ENCODE measurements at places on chromosomes 5 and 9.
A peak's percentile ranks its signal among the peaks of the same experiment; 100 is the strongest.

DNA sequence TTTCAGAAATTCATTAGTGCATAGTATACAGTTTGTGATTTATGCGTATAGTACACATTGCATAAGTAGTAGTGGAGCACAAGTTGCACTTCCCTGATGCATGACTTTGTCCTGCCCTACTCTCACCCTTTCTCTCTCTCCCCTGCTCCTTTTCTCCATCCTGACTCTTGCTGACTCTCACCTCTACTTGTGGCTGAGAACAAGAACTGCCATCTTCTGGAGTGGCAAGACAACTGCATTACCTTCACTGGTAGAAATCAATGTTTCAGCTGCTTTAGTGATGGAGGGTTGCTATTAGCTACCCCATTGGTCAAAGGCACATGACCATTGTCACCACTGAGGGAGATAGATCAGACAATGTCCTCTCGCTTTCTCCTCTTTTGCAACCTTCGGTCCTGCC, 26.9 kb downstream of the SPEF2 start:
- peaks cover 2% of the 10 kb centered on the region for H3K4me1 ChIP-seq
- no peak for DNase-seq
- H3K27ac ChIP-seq, result no peak overlapping the region
- H3K4me3 ChIP-seq, result no peak overlapping the region

DNA sequence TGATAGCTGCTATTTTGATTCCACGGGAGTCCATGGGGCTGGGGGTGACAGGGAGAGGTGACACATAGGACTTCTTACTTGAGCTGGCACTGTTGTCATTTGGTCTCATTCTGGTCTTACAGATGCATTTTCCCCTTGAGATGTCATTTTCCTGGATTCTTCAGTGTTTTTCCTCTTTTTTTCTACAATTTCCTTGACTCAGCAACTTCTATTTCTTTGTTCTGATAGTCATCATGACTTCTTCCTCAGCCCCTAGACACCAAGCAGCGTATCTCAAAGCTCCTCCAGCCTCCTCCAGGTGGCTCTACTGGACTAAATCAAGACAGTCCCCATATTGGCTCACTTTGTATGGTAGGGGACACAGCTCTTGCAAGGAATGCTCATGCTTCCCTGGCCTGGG, 16.5 kb downstream of the LVRN start:
- H3K36me3 ChIP-seq, result peaks cover 1% of the 10 kb centered on the region
- no peak overlapping the region for H3K4me3 ChIP-seq
- no peak overlapping the region for H3K27ac ChIP-seq
- H3K27me3 ChIP-seq, result peaks cover 38% of the 10 kb centered on the region
- DNase-seq, result no peak

DNA sequence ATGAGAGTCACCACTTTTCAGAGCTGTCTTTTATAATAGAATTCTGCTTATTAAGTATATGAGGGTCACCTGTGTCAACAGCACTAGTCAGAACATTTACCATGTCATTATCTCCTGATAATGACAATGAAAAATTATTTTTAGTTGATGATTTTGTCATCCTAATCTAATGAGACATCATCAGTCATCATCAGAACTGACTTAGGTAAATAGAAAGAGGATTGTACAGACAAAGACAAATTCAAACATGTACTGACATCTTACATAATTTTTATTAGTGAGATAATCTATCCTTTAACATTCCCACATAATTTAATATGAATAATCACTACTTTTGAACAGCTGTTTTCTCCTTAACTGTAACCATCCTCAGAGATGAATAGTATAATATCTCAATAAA, 22.6 kb downstream of the CDH9 start:
- no peaks in the 10 kb centered on the region for H3K36me3 ChIP-seq
- no peaks in the 10 kb centered on the region for H3K4me1 ChIP-seq
- H3K4me3 ChIP-seq, result no peak overlapping the region
- H3K27ac ChIP-seq, result no peak overlapping the region
- no peaks in the 10 kb centered on the region for H3K27me3 ChIP-seq

- H3K4me3 ChIP-seq, result no peak overlapping the region
- DNase-seq, result no peak
- no peak overlapping the region for H3K27ac ChIP-seq
- peaks cover 9% of the 10 kb centered on the region for H3K4me1 ChIP-seq
- peaks cover 2% of the 10 kb centered on the region for H3K27me3 ChIP-seq
Measured at GRCh38 chr5:168680395-168680794, 101.2 kb upstream of the PANK3 start.

DNA sequence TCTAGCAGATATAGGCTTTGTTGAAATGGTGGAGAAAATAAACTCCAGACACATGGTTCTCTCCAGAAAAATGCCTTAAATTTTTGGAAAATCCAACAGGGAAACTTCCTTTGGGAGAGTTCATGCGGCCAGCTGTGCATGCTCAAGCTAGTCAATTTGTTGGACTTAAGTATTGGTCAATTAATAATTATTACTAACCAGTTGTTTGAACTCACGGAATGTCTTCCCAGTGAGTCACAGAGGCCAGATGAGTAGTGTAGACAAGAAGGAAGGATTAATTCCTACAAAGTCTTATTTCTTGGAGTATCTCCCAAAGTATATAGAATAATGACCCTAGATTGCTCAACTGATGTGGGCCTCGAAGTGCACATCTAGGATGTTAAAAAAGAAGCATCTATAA, 103.6 kb downstream of the MACIR start:
- no peaks in the 10 kb centered on the region for H3K36me3 ChIP-seq
- H3K27me3 ChIP-seq, result no peaks in the 10 kb centered on the region
- peaks cover 1% of the 10 kb centered on the region for H3K4me1 ChIP-seq
- no peak overlapping the region for H3K27ac ChIP-seq
- no peak for DNase-seq

- no peak overlapping the region for H3K4me3 ChIP-seq
- no peak for DNase-seq
- H3K27ac ChIP-seq, result no peak overlapping the region
- no peaks in the 10 kb centered on the region for H3K4me1 ChIP-seq
- H3K27me3 ChIP-seq, result no peaks in the 10 kb centered on the region
- H3K36me3 ChIP-seq, result no peaks in the 10 kb centered on the region
Measured at GRCh38 chr9:86732514-86733171, 214.7 kb downstream of the GAS1 start.

DNA sequence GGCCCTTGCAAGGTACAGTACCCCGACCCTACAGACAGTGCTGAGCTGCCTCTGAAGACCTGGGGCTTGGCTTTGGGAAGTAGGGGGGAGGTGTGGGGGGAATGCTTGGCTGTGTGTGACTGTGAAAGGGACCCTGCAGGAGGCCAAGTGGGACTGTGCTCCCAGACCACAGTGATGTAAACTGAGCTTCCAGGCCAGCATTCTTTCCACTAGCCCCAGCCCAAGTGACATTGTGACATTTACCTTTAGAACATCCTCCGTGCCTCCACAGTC, 31.2 kb downstream of the HMCN2 start:
- no peaks in the 10 kb centered on the region for H3K4me1 ChIP-seq
- H3K27me3 ChIP-seq, result peaks cover 17% of the 10 kb centered on the region
- no peak overlapping the region for H3K4me3 ChIP-seq
- H3K36me3 ChIP-seq, result no peaks in the 10 kb centered on the region
- no peak for DNase-seq

DNA sequence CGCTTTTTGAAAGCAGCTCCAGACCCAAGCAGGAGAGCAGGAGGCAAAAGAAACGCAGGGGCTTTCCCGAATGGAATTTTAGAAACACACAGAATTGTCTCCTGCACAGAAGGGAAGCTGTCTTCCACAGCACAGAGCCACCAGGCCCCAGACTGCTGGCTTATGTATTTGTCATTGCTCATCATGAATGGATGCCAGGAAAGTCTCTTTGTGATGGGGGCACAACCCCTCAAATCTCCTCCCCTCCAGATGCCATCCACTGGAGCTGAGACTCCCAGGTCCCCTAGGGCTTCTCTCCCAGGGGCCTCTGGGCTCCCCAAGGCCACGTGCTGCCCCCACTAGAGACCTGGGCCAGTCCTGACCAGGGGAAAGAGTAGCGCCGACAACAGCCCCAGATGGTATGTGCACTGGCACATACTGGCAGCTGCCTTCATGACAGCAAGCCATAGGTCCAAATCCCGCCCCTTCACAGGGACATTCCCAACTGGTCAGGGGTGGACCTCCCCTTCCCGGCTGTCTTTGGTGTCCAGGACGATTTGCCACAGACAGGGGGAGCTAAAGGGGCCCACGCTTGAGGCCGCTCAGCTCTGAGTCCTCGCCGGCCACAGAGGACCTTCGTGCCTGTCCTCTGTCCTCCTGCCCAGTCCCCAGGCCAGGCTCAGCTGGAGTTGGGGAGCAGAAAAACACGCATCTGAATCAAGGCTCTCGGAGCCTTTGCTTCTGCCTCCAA, 127.8 kb downstream of the KCNIP1 start:
- no peaks in the 10 kb centered on the region for H3K36me3 ChIP-seq
- no peak for DNase-seq
- H3K4me3 ChIP-seq, result no peak overlapping the region
- H3K4me1 ChIP-seq, result peaks cover 13% of the 10 kb centered on the region
- H3K27me3 ChIP-seq, result peaks cover 9% of the 10 kb centered on the region

GRCh38 chr9:124372038-124372437, 43.2 kb downstream of the PSMB7 start:
- H3K27ac ChIP-seq, result no peak overlapping the region
- no peaks in the 10 kb centered on the region for H3K27me3 ChIP-seq
- DNase-seq, result no peak
- no peak overlapping the region for H3K4me3 ChIP-seq
- peaks cover 28% of the 10 kb centered on the region for H3K4me1 ChIP-seq
- H3K36me3 ChIP-seq, result peaks cover 29% of the 10 kb centered on the region

DNA sequence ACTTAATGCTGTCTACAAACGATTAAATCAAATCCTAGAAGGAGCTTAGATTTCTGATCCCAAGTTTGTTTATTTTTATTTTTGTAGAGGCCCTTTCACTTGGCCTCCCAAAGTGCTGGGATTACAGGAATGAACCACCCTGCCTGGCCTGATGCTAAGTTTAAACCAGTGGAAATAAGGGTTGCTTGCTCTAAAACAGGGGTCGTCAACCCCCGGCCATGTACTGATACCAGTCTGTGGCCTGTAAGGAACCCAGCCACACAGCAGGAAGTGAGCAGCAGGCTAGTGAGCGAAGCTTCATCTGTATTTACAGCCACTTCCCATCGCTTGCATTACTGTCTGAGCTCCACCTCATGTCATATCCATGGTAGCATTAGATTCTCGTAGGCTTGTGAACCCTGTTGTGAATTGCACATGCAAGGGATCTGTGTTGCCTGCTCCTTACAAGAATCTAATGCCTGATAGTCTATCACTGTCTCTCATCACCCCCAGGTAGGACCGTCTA, 11.4 kb downstream of the TTC1 start:
- H3K4me3 ChIP-seq, result no peak overlapping the region
- no peaks in the 10 kb centered on the region for H3K27me3 ChIP-seq
- no peak overlapping the region for H3K27ac ChIP-seq
- DNase-seq, result no peak
- peaks cover 29% of the 10 kb centered on the region for H3K36me3 ChIP-seq

GRCh38 chr9:68619072-68619471, 78.4 kb upstream of the TMEM252 start:
- H3K4me1 ChIP-seq, result no peaks in the 10 kb centered on the region
- no peak for DNase-seq
- H3K36me3 ChIP-seq, result no peaks in the 10 kb centered on the region
- H3K27ac ChIP-seq, result no peak overlapping the region
- no peak overlapping the region for H3K4me3 ChIP-seq

DNA sequence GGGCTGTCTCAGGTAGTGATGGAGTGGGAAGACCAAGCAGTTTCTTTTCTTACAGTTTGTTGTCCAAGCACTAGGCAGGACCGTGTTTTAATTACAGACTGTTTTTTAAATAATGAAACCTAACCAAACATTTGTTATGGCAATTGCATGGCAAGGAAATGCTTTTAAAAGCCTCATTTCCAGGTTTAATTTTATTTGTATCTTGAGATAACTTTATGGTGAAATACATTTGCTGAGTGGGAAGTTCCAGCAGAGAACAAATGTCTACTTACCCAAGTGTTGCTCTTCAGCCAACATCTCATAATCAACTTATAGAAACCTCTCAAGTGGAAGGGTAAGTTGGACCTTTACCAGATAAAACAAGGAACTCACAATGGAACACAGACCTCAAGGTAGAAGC, 11.8 kb upstream of the LHFPL2 start:
- no peak overlapping the region for H3K27ac ChIP-seq
- no peak for DNase-seq
- no peaks in the 10 kb centered on the region for H3K36me3 ChIP-seq
- H3K4me3 ChIP-seq, result no peak overlapping the region
- H3K4me1 ChIP-seq, result no peaks in the 10 kb centered on the region
- peaks cover 14% of the 10 kb centered on the region for H3K27me3 ChIP-seq

GRCh38 chr5:55535199-55535905, 588 bp upstream of the PLPP1 start:
- no peaks in the 10 kb centered on the region for H3K27me3 ChIP-seq
- no peak for DNase-seq
- peak overlapping the region; percentile 92 for H3K4me3 ChIP-seq
- peaks cover 6% of the 10 kb centered on the region for H3K36me3 ChIP-seq

DNA sequence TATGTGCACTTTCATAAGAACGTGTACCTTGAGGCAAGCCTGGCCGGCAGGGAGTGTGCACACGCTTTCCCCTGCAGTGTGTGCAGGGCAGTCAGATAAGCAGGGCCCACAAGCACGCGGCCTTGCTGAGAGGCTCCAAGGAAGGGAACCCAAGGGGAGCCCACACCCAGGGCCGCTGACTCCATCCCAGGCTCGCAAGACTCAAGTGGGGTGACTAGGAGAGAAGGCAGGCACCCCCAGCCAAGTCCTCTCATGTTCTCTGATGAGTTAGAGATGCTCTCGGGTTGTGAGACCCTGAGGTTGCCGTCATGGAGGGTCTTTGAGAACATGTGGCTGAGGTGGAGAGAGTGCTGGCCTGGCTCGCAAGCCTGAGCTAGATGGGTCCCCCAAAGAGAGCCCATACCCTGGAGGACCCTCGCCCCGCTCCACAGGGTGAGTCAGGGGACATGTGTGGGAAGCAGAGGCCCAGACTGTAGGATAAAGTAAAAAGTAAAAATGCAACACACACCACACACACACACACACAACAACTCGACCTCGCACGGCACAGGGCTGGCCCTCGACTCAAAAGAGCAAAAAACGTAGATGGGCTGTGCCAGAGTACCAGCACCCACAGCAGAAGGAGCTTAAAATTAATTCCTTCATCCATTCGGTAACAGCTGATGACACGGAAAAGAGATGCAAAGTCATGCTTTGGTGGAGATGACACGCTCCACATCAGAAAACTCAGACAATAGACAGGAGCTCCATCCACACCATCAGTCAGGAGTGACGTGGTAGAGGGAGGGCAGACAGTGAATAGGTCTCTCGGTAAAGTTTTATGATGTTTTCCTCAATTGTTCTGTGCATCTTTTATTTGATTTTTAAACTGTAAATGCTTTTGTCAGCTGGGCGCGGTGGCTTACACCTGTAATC, 54.8 kb upstream of the NKD2 start:
- H3K36me3 ChIP-seq, result no peaks in the 10 kb centered on the region
- H3K4me1 ChIP-seq, result peaks cover 27% of the 10 kb centered on the region
- no peak overlapping the region for H3K4me3 ChIP-seq
- peaks cover 60% of the 10 kb centered on the region for H3K27me3 ChIP-seq

DNA sequence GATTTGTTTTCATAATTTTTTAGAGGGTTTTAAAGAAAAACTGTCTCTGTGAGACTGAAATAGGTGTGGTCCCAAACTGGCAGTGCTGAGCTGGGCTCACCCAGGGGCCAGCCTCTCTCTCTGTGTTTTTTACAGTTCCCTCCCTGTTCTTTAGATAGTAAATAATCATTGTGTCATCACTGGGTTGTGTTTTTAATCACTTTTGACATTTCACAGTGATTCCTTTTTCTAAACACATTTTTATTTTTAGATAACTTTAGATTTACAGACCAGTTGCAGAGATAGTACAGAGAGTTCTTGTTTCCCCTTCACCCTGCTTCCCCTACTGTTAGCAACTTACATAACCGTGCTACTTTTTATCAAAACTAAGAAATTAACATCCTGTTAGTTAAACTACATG, 44.4 kb downstream of the MAP1B start:
- no peak overlapping the region for H3K27ac ChIP-seq
- peaks cover 14% of the 10 kb centered on the region for H3K27me3 ChIP-seq
- no peak overlapping the region for H3K4me3 ChIP-seq
- H3K4me1 ChIP-seq, result no peaks in the 10 kb centered on the region
- H3K36me3 ChIP-seq, result no peaks in the 10 kb centered on the region
